MCF 10A (cell line): ENCODE measurements at places on chromosomes 7 and 10.

GRCh38 chr7:55255496-55256445 lies 109.4 kb upstream of the LANCL2 start:
- DNase-seq = peak; percentile 81

DNA sequence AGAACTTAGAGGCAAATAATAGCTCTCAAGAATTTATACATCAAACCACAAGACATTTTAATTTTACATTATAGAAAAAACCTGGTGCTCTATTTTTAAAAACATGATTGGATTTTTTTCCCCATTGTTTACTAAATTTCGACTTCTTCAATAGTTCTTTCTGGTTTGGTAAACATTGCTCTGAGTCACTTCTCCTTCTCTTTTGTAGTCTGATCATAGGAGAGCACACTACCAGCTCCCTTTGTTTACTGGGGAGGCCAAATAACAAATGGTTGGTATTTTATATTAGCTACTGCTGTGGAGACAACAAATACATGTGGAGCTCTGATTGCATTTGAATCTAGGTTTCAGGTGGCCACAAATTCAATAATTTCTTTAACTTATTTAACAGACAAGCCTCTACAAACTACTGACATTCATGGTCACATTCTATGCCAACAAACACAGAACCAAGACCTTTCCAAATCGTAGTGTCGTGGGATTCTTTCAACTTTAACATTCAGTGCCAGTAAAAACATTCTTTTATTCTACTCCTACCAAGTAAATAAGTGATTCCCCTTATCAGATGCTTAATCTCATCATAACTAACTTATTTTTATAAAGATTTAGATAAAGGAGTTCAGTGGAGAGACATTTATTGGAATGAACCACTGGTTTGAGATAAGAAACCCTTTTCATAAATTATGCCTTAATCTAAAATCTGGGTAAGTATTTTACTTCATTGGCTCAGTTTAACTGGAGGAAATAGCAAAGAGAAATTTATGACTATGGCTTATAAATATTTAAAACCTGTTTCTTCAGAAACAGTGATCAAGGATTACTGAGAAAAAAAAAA lies 17.7 kb upstream of the FXYD4 start:
- no peak for DNase-seq

- DNase-seq = peak; percentile 14
These were observed 8.8 kb upstream of the SMKR1 start for GRCh38 chr7:129493555-129493954.

- DNase-seq = peak; percentile 47
These were observed at the start of gene GIGYF1 for GRCh38 chr7:100694098-100694745. GIGYF1 (minus strand) TSS chr7:100694250; CDS start chr7:100688238, 6,012 bp downstream.

DNA sequence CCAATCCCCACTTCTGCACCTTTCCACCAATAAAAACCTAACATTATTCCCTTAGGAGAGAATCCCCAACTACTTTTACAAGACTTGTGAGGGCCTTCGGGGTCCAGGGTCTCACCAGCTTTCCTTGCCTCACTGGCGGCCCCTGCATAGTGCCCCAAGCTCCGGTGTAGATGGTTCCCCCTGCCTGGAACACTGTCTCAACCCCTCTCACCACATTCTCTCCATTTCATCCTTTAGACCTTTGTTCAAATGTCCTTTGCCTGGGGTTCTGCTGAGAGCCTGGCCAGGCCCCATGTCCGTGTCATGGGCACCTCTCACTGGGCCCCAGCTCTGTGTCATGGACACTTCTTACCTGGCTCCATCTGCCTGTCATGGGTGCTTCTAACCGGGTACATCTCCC lies 64.5 kb upstream of the SORCS3 start:
- DNase-seq = no peak

- DNase-seq = no peak
These were observed 97.4 kb downstream of the KLF6 start for GRCh38 chr10:3687510-3688081.

DNA sequence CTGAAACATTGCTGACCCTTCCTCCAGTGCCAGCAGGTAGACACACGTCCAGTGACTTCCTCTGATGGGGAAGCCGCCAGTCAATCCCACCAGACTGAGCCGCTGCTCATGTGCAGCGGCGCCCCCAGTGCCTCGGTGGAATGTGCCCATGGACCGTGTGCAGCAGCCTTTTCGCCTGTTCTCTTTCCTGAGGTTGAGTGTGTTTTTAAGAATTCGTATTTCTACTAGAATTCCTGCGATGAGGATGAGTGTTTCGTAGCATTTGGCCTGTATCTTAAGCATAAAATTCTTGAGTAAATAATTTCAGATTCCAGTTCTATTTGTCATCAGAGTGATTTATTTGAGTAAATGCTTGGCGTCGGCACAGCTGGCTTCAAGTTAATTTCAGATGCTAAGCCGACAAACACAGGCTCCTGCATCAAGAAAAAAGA lies 35.4 kb downstream of the BNIP3 start:
- DNase-seq = peak; percentile 64

GRCh38 chr7:152144557-152145245 lies 119.2 kb downstream of the GALNT11 start:
- DNase-seq = no peak

- DNase-seq = no peak
These were observed 201.8 kb downstream of the DYNC1I1 start for GRCh38 chr7:95974108-95974507.

DNA sequence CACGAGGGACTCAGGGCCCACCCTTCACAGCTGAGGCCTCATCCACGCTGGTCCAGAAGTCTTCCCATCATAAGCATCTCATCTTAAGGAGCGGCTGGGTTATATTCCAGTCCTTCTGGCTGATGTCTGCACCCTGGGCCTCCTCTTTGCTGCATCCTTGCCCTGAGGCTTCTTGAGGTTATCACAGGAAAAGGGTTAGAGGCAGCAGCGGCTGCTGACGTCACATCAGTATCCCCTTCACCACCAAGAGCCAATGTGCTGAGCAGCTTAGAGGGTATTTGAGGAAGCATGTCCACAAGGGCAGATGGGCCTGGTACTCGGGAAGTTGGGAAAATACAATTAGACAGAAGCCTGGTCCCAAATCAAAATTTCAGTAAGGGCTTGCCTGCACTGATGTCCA lies 125.1 kb downstream of the PLXNA4 start:
- no peak for DNase-seq

DNA sequence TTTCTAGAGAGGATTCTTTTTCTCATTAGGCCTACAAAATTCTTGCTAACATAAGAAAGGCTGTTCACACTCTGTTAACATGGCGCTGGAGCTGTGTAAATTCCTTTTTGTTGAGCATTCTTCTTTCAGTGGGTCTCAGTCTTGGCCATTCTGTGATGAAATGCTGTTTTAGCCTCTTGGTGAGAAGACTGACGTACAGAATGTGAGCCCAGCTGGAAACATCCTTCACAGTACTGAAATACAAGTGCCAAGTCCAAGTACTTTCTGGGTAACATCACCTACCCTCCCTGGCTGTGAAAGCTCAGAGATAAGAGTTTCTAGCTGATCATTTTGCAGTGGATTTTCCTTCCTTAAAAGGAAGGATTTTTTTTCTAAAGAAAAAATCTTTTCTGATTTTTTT lies 231.8 kb downstream of the AHR start:
- no peak for DNase-seq

- DNase-seq = no peak
These were observed 10.0 kb downstream of the RGR start for GRCh38 chr10:84254552-84255478.

GRCh38 chr10:86057708-86058107 lies 308.9 kb downstream of the GRID1 start:
- no peak for DNase-seq

DNA sequence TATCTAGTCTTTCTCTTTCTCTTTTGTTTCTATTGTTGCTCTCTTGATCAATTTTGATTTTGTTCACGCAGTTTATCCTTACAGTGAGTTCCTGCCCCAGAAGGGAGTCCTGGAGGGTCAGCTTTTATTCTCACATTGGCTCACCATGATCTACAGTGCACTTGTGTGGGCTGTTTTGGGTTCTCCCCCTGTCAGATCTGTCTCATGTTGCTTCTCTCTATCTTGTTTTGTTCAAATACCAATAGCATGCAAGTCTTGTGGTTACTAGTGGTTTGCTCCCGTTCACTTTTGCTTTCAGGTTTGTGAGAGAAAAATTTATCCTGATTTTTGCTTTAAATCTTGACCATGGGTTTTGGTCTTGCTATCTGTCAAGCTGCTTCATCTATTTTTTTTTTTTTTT lies 74.3 kb downstream of the PTN start:
- no peak for DNase-seq

DNA sequence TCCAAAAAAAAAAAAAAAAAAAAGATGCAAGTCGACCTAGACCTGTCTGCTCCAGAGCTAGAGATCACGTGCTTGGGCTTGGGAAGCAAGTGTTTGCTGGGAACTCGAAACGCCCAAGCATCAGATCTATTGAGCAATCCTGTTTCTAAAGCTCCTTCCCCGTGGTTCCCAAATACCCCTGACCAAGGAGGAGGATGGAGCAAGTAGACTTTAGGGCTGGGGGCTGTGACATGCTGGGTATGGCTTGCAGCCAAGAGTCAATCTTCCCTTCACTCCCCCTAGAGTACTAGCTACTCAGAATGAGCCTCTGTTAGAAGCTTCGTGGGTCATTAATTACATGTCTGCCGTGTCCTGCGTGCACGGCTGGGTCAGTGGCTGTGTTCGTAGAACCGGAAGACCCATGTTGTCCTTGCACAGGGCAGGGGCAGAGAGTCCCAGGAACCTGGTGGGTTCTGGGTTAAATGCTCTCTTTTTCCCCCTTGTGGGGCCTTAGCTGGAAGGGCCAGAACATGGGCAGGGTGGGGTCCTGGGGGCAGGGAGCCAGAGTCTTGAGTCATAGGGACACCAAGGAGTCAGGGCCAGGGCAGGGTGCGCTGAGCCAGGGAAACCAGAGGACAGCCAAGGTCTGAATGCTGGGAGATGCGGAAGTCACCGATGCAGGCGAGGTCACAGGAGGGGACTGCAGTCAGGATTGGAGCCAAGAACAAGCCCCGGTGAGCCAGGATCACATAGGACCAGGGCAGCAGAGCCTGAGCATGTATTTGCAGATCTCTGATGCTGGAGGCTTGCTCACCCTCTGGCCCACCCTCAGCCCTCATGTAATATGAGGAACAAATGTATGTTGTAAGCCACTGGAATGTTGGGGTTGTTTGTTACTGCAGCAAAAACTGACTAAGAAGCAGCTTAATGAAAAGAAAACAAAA lies 34.6 kb upstream of the TPST1 start:
- DNase-seq = peak; percentile 58

DNA sequence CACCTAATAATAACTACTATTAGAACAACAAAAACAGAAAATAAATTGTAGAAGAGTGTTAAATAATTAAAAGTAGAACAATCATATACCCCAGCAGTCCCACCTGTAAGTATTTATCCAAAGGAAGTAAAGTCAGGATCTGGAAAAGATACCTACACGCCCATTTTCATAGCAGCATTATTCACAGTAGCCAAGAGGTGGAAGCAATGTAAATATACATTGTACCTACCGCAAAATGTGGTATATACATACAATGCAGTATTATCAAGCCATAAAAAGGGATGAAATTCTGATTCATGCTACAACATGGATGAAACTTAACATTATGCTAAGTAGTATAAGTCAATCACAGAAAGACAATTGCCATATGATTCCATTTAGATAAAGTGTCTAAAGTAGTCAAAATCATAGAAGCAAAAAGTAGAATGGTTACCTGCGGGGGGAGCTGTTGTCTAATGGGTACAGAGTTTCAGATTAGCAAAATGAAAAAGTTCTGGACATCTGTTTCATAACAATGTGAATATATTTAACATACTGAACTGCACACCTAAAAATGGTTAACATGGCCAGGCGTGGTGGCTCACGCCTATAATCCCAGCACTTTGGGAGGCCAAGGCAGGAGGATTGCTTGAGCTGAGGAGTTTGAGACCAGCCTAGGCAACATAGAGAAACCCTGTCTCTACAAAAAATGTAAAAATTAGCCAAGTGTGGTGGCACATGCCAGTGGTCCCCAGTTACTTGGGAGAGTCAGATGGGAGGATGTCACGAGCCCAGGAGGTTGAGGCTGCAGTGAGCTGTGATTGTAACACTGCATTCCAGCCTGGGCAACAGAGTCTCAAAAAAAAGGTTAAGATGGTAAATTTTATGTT lies 6.0 kb upstream of the TMED4 start:
- DNase-seq = peak; percentile 76

DNA sequence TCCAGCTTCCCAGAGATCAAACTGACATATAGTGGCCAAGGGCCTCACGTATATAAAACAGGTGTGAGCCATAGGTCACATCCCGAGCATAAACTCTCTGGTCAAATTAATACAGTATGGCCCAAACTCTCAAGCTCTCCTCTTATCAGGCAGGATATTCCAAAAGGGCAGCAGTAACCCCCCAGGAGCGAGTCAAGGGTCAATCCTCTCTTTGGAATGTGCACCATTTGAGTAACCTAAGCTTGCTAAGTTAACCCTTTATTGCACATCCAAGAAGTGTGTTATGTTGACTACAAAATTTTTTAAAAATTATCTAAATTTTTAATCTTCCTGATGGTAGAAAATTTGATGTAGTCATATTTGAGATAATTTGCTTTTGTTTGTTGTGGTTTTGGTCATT lies 4.5 kb upstream of the TRIM24 start:
- DNase-seq = no peak

GRCh38 chr7:71454981-71455380 lies 323.0 kb downstream of the GALNT17 start:
- DNase-seq = no peak

DNA sequence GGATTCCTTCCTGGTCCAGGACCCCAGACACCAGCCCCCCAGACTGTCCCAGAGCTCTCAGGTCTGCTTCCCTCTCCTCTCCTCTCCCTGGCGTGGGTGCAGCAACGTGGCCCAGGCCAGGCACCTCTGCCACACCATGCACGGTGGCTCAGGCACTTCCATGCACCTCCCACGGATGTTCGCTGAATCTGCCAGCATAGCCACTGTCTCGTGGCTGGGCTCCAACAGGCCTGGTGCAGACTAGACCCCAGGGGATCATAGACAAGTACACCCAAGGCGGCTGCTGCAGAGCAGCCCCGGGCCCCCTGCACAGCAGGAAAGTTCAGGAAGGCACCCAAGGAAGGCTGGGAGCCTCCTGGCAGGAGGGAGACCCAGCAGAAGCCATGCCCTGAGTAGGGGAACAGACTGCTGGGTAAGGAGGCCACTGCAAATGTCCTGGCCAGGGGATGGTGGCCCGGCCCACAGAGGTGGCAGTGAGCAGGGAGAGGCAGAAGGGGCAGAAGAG lies 4.4 kb downstream of the RASGEF1A start:
- no peak for DNase-seq

- DNase-seq = no peak
These were observed 41.5 kb upstream of the ANAPC16 start for GRCh38 chr10:72174297-72174662.

GRCh38 chr10:1670541-1671365 lies 66.6 kb downstream of the ADARB2 start:
- peak; percentile 32 for DNase-seq
